ENCODE measurements at places on chromosomes 6 and 20.

DNA sequence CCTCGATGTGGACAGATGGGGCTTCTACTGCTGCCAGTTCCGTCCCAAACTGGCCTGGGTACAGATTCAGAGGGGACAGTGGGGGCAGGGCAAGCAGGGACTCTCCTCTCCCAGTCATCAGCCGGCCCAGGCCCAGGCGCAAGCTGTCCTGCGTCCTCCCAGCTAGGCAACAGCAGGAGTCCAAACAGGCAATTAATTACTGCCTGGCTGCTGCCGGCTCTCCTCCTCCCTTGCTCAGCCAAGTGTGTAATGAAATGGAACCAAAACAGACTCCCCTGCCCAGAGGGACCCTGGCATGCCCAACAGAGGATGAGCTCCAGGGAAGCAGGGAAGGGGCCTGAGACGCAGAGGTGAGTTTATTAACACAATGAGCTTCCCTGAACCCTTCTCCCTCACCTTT, 17.8 kb upstream of the SLC32A1 start:
- H3K4me1 ChIP-seq, result no peaks in the 10 kb centered on the region
- no peak overlapping the region for H3K27ac ChIP-seq
- H3K4me3 ChIP-seq, result no peak overlapping the region
- H3K36me3 ChIP-seq, result no peaks in the 10 kb centered on the region
- DNase-seq, result no peak

- DNase-seq, result no peak
- no peak overlapping the region for H3K4me3 ChIP-seq
- no peaks in the 10 kb centered on the region for H3K4me1 ChIP-seq
- H3K36me3 ChIP-seq, result no peaks in the 10 kb centered on the region
Observed at GRCh38 chr6:4209196-4209595, 73.8 kb upstream of the ECI2 start.

GRCh38 chr6:44430326-44430725, 42.8 kb downstream of the CDC5L start:
- H3K36me3 ChIP-seq, result peaks cover 73% of the 10 kb centered on the region
- no peak overlapping the region for H3K27ac ChIP-seq
- DNase-seq, result no peak
- no peaks in the 10 kb centered on the region for H3K4me1 ChIP-seq

DNA sequence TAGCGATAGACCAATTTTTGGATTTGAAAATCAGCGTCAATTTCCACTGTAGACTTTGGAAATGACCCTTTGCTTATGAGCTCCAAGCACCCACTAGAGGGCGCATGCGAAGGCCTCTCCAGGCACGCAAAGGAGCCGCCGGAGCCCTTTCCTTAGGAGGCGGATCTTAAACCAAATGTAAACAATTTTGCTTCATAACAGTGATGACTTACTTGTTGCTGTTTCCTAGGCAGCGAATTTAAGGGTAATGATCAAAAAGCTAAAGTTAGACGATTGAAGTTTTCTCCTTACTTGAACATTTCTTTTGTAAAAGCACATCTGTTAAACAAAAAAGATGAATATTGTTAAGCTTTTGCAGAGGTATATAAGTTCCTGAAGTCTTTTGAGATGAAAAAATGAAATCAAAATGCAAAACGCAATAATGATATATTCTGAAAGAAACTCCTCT, 29.2 kb upstream of the EXOC2 start:
- H3K27me3 ChIP-seq, result no peaks in the 10 kb centered on the region
- no peak overlapping the region for H3K4me3 ChIP-seq
- H3K36me3 ChIP-seq, result no peaks in the 10 kb centered on the region
- peaks cover 8% of the 10 kb centered on the region for H3K4me1 ChIP-seq
- no peak overlapping the region for H3K27ac ChIP-seq

Data from left lung (tissue), 14 donors.